ENCODE measurements at places on chromosomes 6 and 20.
A peak's percentile ranks its signal among the peaks of the same experiment; 100 is the strongest.

DNA sequence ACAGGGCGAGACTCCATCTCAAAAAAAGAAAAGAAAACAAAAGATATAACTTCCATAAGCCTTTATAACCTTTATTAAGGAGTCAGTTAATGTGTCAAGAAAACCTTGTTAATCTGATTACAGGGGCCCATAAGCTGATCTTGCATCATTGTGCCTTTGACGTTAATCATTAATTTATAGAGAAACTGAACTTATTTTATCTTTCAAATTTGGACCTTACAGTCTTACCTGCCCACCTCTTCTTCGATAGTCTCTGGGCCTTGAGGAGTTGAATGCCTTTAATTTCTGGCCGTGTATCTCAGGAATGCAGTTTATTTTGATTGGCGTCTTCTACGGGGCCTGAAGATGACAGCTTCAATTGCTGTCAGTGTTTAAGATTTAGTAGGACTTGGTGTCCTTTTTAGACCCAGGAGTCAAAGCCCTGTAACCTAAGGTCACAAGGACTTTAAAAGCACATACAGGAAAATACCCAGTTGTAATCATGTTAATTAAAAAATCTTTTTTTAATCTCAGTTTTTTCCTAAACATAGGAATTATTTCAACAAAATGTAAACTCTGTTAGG is 5.8 kb downstream of the ACOT13 start:
- no peak for DNase-seq

DNA sequence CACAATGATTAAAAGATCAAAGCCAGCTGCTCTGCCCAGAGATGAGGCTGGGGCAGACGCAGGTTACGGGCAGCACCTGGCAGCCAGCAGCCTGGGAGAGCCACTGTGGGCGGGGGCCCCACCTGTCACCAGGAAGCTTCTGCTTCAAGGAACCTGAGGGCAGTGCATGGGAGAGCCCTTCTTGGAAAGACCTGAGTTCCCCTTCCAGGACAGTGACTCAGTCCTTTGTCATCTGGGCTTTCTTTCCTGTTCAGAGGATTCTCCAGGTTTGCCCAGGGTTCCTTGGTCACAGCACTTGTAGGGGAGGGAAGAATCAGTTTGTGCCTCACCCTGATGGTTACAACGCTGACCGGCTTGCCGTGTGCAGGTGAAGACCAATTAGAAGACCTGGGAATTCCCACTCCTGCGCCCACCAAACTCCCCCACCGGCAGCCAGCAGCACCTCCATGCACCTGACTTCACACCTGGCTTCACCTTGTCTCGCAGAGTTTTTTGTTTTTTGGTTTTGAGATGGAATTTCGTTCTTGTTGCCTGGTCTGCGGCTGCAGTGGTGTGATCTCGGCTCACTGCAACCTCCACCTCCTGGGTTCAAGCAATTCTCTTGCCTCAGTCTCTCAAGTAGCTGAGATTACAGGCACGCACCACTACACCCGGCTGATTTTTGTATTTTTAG is 2.0 kb downstream of the ZBP1 start:
- DNase-seq: no peak

- no peak for DNase-seq
These were observed 111.9 kb downstream of the TRIM27 start for GRCh38 chr6:28811873-28812272.

- no peak for DNase-seq
These were observed 215.7 kb downstream of the SYNDIG1 start for GRCh38 chr20:24684956-24685691.

DNA sequence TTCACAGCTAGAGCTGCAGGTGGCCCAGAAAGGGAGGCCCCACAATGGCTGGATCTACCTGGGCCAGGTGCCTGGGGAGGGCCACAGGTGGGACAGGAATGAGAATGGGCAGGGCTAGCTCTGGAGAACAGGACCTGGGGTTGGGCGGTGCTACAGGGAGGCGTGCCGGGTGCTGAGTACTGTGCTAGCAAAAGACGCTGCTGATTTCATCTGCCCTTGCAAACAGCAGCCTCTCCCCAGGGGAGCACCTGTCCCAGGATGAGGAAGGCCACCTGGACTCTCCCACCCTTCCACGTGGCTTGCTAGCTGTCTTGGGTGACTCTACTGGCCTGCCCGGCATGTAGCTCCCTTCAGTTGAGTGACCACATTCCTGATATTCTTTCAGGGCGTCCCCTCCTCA is 6.6 kb upstream of the YTHDF1 start:
- no peak for DNase-seq

GRCh38 chr20:8795404-8795803 is 273.5 kb upstream of the PLCB4 start:
- DNase-seq: no peak

- peak; percentile 40 for DNase-seq
These were observed 29.4 kb downstream of the PHIP start for GRCh38 chr6:79048611-79049010.

DNA sequence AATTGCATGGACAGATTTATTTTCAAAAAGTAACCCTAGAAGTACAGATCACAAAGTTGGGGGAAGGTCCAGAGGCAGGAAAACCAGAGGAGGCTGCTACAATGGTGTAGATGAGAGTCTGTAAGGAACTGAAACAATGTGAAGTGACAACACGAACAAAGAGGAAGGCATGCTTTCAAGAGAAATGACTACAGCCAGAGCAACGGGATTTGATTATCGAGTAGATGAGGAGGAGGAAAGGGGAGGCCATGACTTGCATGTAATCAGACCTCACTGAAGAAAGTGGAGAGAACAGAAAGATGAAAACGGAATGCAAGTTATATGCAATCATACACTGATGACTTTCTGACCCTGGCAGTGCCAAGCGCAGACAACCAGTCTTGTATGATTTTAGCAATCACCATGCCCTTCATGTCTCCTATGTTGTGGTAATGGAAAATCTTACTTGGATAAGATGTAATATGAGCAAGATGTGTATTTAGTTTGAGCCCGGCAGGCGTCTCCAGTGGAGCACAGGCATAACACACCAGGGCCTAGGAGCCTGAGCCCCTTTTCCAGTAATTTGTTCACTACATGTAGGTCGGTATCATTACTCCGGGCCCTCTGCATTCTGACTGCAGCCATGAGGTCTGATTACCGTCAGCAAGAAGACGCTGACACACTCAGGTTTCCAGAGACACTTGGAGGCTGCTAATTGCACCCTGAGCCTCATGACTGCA is 34.0 kb upstream of the FAM83C start:
- no peak for DNase-seq

GRCh38 chr20:6007529-6008103 is 46.2 kb downstream of the LRRN4 start:
- no peak for DNase-seq

GRCh38 chr6:150076196-150076893 is 7.4 kb upstream of the ULBP3 start:
- no peak for DNase-seq

- no peak for DNase-seq
These were observed 117.9 kb upstream of the PTPN1 start for GRCh38 chr20:50392138-50392866.

DNA sequence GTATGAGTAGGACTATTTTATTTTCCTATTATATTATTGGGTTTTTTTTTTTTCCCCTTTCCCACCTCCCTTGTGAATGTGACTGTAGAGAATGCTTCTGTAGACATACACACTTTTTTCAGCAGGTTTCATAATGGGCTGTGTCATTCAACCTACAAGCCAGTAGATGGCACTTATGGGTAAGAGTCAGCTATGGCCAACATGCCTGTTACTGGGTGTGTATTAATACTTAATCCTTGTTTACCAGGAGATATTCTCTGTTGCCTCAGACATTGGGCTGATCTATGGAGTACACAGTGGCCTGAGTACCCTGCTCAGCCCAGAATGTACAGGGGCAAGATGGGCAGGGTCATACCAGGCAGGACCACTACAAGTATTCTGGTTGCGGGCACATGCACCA is 382.5 kb downstream of the EPHA7 start:
- no peak for DNase-seq

- no peak for DNase-seq
These were observed 3.4 kb downstream of the NUDT3 start for GRCh38 chr6:34389034-34389433.

DNA sequence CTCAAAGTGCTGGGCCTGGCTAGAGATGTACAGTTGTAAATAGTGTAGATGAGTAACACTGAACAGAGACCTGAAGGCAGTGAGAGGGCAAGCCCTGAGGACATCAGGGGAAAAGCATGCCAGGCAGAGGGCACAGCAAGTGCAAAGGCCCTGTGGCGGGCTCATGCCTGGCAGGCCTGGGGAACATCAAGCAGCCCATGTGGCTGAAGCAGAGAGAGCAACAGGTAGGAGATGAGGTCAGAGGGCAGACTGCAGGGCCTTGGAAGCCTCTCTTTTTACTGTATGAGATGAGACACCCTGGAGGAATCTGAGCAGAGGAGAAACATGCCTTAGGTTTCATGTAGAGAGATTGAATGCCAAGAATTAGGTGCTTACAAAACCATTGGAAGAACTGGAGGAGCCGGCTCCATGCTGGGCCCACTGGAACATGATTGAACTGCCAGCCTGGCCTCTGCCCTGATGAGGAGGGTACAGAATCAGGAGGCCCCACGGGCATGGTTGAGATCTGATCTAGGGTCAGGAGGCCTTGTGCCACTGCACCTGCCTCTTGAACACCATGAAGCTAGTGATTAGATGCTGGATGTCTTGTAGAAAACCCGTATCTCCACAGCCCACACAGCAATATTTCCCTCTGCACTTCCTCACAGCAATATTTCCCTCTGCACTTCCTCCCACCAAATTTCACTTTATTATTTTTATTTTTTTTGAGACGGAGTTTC is 5.9 kb upstream of the HMGA1 start:
- no peak for DNase-seq

GRCh38 chr20:62418709-62419487 is 8.4 kb downstream of the RBBP8NL start:
- DNase-seq: no peak

DNA sequence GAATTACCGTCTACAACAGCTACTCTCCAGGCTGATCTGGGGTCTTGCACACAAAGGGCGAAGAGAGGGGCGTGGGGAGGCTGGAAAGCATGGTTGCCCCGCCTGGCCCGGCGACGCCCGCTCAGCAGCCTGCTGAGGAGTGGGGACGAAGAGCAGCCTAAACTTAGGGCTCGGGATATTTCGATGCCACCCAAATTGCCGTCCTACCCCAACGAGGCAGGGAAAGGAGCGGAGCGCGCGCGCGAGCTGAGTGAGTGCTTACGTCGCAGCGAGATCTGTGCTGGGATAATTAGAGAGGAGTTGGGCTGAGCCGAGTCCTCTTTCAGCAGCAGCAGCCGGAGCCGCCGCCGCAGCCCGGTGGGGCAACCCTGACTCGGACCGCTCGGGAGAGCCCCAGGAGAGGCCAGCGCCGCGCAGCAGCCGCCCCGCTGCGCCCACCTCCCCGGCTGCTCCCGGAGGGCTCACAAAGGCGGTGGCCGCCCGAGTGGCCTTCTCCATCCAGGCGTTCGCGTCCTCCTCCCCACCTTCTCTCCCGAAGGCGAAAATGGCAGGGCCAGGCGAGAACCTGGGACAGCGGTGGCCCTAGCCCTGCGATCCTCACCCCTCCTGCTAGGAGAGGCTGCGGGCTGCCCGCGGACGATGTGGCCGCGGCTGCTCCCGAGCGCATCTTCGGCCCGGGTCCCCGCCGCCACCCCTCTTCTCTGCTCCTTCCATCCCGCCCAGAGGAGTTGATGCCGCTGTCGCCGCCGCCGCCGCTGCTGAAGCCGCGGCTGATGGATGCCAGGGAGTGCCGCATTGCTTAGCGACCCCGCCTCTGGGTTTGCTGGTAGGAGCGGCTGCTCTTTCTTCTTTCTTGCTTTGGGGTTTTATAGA is at the start of gene CLVS2:
CLVS2 (plus strand) TSS at position 315 of the 873 bp plus-strand sequence. CDS start 1,543 bp downstream, outside the sequence.
- peak; percentile 61 for DNase-seq

GRCh38 chr20:4920131-4920530 is 81.2 kb downstream of the SLC23A2 start:
- no peak for DNase-seq

DNA sequence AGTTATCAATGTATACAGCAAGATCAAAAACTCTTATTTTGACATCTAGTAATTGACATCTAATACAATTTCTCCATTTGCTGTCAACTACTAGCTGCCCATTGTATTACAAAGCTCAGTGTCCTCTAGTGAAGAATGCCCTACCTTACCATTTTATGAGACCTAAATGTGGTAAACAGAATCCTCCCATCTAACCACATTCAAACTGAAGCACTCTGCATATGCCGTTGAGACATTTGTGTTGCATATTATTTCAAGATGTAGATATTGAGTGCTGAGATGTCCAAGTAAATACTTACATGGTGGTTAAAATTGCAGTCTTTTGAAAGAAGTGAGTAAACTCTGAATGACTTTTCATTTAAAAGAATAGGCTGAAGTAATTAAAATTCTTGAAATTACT is 597 bp upstream of the GLYATL3 start:
- no peak for DNase-seq

DNA sequence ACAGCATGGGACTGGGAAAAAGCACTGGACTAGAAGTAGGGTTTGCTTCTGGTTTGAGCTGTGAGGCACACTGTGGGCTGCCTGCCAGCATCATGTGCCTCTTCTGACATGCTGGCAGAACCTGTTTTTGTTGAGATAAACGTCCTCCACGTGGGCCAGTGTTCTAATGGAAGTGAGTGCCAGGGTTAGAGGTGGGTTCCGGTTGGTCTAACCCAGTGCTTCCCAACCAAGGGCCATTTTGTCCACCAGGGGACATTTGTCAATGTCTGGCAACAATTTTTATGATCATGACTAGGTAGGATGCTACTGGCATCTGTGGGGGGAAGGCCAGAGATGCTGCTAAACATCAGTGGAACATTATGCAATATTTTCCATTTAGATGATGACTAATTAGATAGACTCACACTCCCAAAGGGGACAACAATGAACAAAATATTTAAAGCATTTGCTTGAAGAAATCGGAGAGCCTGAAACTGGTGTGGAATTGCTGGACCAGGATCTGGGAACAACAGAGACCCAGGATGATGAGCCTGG is 7.8 kb upstream of the APMAP start:
- DNase-seq: no peak

DNA sequence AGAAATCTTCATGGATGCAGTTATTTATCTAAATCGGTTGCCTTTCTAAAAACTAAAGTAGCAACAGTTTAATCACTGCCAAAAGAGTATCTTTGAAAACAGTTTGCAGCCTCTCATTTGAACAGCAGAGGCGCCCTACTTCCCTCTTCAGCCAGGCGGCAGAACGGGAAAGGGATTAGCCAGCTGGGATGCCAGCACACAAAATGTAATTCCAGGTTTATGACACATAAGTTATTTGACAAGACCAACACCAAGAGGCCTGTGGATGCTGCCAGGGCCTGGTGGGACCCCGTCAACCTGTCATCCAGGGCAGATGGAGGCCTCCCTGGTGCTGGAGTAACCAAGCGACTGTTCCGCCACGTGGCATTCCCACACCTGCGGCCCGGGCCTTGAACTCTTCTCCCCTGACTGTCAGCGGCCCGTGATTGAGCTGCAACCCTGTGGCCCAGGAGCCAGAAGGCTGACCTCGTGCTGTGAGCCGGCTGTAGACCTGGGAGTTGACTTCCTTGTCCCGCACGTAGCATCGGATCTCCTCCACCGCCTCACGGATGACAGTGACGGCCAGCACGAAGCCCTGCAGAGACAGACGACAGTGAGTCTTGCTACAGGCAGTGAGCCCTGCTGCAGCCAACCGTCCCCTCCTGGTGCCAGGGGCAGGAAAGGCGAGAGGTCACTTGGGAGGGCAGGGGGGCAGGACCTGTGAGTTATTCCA is 55.5 kb downstream of the ATP9A start:
- DNase-seq: peak; percentile 31

Measured in endothelial cell (in vitro differentiated cells).